ENCODE measurements at places on chromosomes 5 and 9.
A peak's percentile ranks its signal among the peaks of the same experiment; 100 is the strongest.

DNA sequence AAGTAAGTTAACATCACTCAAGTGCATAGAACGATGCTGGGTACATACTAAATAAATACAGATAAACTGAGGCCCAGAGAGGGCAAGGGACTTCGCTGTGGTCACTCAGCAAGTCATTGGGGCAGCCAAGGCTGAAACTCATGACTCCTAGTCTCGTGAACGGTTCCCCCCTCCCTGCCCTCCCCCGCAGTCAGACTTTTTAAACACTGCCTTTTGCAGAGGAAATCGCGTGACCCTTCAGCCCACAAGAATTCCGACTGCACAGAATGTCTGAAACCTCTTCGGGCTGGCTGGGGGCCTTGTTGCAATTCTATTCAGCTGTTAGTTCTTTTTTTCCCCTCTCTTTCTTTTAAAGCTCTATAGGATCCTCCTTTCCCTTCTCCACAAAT is 28.1 kb downstream of the NEK6 start:
- DNase-seq = peak; percentile 76

DNA sequence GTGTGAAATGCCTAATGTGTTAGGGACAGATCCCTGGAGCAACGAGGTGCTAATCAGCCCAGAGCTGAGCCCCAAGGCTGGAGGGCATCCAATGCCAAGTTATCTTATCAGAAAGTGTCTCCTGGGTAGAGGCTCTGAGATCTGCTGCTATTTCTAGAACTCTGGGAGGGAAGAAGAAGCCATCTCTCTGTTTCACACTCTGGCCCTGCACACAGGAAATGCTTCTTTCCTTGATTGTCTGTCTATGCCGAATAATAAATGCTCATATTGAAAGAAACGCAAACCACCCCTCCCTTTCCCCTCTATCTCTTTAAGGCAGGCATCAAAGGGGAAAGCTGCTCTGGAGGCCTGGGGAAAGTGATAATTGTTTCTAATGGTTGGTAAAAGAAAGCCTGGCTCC is 166.7 kb downstream of the PAPPA start:
- DNase-seq = no peak

GRCh38 chr5:173323106-173323798 is 5.0 kb downstream of the STC2 start:
- no peak for DNase-seq

- no peak for DNase-seq
These were observed 29.2 kb upstream of the JAK2 start for GRCh38 chr9:4955836-4956235.

DNA sequence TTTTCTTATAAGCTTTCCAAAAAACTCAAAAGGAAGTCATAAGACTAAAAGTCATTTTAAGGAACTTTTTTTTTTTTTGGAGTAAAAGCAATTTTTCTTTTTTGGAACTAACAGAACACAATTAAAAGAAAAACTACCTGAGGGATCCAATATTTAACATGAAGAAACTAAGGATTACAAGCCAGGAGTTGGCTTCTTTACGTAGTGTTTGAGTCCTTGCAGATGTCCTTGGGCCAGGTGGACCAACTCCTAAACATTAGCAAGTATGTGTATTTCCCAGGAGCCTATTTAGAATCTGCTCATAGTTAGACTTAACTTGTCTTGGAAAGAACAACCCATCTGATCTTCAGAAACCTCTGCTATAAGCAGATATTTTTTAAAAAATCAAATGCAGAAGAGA is 154.1 kb upstream of the EFNA5 start:
- no peak for DNase-seq

DNA sequence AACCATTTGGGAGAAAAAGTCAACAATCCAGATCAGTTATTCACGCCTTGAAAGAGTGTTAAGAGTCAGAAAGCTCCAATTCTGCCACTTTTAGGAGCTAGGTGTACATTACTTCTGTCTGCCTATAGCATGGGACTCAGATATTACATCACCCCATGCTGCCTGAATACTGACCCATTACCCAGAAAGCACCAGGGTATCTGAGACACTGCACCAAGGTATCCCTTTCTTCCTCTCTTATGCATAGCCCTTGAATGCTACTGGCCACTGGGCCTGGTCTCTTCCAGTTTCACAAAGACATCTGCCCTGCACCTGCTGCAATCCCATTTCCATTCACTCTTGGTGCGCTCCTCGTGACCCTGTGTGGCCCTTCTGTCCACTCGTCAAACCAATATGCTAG is 2.6 kb downstream of the STRBP start:
- DNase-seq = no peak

- DNase-seq = peak; percentile 3
These were observed 171.2 kb downstream of the DOCK8 start for GRCh38 chr9:385818-386398.

GRCh38 chr9:112884101-112884500 is 6.6 kb downstream of the SLC46A2 start:
- no peak for DNase-seq

GRCh38 chr5:80069918-80070318 is 34.8 kb downstream of the THBS4 start:
- no peak for DNase-seq

GRCh38 chr5:56962286-56962685 is 10.4 kb upstream of the MIER3 start:
- no peak for DNase-seq

DNA sequence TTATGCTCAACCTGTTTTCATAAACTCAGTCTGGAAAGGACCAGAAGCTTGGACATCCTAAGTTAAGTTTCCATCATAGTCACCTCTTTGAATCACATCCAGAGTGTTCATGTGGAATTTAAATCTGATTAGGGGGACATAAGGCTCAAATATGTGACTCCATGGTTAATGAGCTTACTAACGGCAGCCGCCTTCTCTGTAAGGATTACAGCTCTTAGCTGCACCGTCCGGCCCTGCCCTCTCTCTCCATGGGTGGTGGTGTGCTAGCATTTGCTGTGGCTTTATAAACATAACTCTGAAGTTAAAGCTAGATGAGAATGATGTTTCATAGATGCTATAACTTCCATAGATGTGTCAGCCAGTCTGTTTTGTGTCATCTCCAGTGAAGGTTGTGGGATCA is 156.5 kb downstream of the TRIO start:
- no peak for DNase-seq

GRCh38 chr9:86077276-86077675 is 22.1 kb downstream of the GOLM1 start:
- DNase-seq = no peak

- peak; percentile 83 for DNase-seq
These were observed 12.8 kb upstream of the MTAP start for GRCh38 chr9:21789541-21790037.
